CD4-positive, alpha-beta memory T cell (primary cell): ENCODE measurements at places on chromosomes 12 and 14.
A peak's percentile ranks its signal among the peaks of the same experiment; 100 is the strongest.

DNA sequence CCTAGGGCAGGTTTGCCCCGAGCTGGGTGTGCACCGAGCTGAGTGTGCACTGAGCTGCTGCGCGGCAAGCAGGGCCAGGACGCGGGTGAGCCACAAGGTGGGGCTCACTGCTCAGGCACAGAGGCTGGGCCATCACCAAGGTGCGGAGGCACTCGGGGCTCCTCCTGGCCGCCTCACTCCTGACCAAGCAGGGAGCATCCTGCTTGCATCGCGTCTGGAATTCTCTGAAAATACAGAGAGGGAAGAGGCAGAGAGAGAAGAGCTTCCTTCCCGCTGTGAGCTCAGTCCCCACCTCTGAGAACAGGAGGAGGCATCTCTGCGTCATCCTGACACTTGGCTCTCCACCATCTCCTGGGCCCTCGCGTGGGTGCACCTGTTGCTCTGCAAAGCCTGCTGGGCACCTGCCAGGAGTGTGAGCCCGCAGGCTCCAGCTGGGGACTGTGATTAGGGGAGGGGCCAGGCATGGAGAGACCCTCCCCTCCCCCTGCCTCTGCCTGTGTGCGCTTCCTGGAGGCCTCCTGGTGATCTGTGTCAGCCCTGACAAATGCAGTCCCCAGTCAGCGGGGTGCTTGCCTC lies 116.3 kb downstream of the GLT1D1 start:
- DNase-seq = no peak

DNA sequence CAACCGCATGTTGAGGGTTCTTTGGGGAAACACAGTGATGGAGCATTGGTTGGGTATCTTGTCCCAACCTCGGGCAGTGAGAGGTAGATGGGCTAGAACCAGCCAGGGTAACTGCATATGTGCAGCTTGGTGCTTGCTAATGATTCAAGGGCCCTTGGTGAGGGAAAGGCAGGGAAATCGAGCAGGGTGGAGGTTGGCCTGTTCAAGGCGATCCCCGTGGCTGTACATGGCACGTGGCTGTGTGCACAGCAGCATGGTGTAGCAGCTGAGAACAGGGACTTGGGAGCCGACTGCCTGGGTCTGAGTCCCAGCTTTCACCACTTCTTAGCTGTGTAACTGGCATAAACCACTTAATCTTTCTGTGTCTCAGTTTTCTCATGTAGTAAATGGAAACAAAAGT lies 45.5 kb upstream of the OAS1 start:
- no peak for DNase-seq

DNA sequence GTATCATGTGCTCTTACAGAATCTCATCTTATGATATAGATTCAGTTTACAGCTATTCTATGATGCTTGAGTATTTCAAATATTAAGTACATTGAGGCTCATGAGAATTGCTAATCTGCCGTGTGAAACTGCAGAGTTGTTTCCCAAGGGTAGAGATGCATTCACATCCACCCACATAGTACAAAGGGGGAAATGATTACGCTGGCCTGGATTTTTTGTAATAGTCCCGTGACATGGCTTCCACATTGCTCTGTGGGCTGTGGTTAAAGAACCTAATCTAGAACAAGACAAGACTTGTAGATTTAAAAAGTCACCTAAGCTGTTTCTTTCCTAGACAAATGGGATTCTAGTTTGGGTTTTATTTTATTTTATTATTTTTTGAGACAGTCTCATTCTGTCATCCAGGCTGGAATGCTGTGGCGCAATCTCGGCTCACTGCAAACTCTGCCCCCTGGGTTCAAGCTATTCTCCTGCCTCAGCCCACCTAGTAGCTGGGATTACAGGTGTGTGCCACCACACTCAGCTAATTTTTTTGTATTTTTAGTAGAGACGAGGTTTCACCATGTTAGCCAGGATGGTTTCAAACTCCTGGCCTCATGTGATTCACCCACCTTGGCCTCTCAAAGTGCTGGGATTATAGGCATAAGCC lies 13.0 kb upstream of the RIOX1 start:
- no peak for DNase-seq

- DNase-seq = peak; percentile 27
Observed at GRCh38 chr14:56422703-56423213, 156.8 kb upstream of the TMEM260 start.

- no peak for DNase-seq
Observed at GRCh38 chr12:54606556-54606955, 18.1 kb upstream of the PPP1R1A start.

- DNase-seq = no peak
Observed at GRCh38 chr14:22978981-22979671, 3.2 kb downstream of the AJUBA start.

DNA sequence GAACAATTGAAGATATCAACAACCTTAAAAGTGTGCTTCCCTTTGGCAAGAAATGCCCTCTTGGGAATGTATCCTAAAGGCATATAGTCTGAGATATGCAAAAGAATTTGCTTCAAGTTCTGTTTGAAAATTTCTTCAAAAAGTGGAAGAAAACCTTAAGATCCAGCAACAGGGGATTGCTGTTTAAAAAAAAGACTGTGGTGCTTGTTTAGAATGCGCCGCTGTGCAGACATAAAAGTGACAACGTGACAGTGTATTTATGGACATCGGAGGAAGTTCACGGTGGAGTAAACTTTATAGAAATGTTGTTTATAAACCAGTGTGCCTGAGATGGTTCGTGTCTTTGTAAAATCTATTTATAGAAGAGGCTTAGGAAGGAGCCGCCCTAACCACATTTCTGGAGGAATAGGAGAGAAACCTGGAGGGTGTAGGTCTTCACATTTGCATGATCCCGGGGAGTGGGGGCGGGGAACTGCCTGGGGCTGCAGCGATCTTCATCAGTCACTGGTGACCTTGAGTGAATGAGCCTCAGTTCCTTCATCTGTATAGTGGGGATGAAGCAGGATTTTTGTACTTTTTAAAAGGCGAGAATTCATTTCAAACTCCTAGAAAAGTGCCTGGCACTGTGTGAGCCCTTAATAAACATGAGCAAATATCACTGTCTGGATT lies 27.5 kb downstream of the ADGRD1 start:
- DNase-seq = no peak
